ENCODE measurements at places on chromosomes 12 and 14.

DNA sequence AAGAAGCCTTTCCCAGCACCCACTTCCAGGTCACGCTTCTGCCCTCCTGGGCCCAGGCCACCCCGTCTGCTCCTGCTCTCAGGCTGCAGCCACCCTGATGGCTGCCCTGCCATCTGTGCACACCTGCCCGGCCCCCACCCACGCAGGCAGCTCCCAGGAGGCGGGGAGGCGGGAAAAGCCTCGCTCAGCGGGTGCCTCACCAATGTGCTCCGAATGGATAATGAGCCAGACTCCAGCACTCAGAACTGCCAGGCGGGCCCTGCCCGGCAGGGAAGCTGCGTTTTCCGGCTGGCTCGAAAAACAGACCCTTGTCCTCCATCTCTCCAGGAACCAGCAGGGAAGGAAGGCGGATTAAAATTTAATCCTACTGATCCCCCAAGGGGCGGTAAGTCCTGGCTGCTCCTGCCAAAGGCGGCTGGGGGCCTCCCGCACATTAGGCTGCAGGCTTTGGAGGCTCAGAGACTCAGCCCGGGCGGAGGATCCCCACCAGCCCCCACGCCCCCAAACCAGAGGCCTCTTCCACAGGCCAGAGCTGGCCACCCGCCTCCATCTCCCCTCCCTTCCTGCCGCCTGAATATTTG lies 104.0 kb downstream of the NCOR2 start:
- no peak for DNase-seq

DNA sequence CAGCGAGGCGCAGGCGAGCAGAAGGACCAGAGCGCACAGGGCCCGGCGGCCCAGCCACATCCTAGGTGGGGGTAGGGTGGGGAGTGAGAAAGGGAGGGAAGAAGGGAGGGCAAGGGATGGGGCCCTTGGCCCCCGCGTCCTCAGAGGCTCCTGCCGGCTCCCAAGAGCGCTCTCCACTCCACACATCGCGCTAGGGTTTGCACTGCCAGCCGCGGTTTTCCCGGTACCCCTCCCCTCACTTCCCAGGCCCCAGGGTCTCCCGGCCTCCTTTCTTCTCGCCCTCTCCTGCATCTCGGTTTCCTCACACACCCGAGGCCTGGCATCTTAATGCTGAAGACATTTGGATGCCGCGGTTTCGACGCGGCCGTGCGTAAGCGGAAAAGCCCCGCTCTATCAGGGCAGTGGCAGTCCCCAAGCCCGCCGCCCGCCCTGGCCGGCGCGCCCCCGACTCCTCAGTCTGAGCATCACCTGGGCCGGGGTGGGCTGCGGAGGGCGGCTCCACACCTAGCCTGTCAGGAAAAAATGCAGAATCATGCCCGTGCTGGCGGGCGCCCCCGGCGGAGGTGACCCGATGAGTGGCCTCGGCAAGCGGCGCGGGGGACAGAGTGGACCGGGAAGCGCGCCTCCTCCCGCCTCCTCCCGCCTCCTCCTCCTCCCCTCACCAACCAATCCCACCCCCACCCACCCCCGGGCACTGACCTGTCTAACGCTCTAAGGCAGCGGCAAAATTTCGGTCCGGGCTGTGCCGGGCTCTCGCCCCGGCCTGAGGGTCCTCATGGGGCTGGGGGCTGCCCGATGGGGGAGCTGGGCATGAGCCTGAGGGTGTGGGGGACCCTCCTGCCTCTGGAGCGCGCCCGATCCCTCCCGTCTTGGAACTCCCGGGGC lies 686 bp downstream of the B4GALNT1 start:
- DNase-seq, result no peak

- DNase-seq, result no peak
Measured at GRCh38 chr14:99287269-99287942, 15.4 kb upstream of the BCL11B start.

DNA sequence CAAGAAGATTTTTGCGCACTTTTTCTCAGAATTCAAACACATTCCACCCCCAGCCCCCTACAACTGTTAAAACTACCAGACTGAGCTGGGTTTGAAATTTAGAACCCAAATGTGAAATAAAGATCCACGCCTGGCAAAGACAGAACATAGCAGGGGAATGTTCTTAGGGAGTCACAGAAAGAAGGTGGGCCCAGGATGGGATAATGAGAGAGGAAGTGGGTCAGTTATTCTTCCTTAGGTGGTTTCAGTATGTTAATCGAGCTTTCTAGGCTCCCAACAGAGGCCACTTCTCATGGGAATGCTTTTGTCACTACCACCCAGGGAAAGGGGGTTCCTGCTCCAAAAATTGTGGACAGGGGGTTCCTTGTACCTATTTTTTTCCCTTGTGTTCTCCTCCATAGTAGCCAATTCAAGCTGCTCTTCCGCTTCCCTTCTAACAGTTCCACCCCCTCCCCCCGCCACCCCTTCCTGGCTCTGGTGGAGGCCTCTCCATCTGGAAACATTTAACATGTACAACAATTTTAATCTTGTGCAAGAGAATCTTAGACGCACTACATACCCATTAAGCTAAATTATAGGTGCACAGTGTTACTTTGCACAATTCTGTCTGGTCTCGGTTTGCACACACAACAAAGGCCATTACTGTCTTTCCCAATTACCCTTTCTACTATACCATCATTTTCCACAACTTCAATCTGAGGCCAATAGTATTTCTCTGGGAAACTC lies 218.1 kb downstream of the MON2 start:
- DNase-seq, result no peak

- DNase-seq, result no peak
Measured at GRCh38 chr12:27996761-27997160, 24.2 kb upstream of the PTHLH start.

GRCh38 chr12:131176266-131176665 lies 222.6 kb downstream of the ADGRD1 start:
- no peak for DNase-seq

DNA sequence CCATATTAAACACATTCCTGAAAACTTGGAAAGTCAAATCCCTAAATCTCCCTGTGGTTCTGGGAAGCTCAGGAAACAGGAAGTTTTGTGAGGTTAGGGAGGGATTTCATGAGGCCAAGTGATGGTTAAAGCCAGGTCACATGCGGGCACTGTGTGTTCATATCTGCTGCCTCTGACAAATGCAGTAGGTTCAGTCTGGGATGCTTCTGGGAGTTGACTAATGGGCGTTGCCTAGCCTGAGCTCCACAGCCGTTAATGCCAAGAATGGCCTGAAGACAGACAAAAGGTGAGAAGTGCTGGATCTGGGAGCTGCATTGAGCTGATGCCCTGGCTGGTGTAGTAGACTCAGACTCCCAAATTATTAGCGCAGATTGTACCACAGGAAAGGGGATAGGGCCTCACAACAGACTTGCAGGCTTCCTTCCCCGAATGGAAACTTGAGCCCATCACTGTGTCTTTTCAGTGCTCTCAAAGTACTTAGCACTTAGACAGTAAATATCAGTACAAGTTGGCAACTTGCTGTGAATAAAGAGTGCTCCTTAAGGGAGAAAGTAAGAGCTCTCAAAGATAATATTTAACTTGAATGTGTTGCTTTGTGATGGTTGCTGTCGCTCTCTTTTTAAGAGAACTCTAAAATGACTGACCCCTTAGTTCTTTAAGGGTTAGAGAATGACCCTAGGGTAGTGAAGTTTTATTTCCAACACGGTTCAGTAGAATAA lies 17.3 kb downstream of the GSG1 start:
- no peak for DNase-seq

GRCh38 chr12:98418357-98419075 lies 96.9 kb upstream of the TMPO start:
- no peak for DNase-seq

DNA sequence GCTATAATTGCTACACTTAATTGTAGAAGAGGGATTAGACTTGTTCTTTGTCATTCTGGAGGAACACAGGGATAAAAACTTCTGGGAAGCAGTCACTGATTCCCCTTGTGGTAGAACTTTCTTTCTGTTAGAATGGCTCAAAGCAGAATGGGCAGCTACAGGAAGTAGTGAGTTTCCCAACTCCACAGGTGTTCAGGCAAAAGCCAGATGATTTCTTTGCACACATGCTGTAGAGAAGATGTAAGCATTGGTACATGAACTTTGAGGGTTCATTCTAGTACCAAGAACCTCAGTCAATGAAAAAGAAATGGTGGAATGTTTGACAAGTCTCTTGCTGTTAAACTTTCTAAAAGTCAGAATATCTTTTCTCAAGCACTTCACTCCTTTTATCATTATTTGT lies 4.3 kb downstream of the NDUFA9 start:
- peak; percentile 17 for DNase-seq

GRCh38 chr12:95624589-95624988 lies 73.3 kb upstream of the USP44 start:
- DNase-seq, result no peak

DNA sequence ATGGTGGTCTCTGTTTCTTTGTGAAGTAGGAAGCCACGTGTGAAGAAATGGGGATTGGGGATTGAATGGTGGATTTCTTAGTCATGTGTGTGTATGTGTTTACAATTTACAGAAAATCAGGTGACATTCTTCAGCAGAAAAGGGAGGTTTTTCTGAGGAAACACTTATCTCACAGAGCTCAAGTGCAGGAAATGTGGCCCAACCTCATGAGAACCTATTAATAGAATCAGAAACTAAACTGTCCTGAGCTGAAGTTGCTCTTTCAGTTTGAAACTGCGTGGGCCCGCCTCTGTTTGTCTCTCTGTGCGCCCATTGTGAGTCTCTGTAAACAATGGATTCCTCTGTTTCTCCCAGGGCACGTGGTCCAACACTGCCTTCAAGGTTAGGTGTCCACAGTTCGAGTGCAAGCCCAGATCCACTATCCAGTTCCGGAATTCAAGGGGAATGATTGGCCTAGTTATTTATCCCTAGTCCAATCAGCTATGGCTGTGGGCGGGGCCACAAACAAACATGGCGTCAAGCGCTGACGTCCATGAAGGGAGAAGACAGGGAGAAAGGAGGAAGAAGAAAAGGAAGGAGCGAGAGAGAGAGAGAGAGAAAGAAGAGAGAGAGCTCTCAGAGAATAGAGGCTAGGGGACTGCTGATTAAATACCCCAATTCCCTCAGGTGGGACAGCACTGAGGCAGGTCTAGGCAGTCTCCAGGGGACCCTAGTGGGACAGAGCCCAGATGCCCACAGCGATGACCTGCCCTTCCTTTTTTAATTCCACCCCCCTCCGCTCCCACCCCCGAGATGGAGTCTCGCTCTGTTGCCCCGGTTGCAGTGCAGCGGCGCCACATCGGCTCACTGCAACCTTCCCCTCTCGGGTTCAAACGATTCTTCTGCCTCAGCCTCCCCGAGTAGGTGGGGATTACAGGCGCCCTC lies 31.4 kb upstream of the C12orf76 start:
- DNase-seq, result peak; percentile 25

DNA sequence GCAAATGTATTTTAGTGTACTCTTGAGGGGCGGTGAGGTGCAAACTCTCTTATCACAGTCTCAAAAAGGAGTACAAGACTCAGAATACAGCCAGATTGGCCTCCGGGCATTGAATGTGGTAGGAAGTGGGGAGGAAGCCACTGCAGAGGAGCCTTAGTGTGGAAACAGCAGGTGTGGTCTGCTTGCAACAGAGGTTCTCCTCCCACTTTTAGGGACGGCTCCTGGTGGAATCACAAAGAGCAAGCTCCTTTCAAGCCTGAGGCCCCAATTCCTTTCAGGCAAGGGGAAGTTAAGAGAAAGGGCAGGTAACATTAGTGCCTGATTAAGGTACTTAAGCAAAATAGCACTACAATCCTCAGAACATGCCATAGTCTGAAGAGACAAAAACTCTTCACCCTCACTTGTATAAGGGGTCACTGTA lies 23.7 kb upstream of the SLC2A3 start:
- DNase-seq, result peak; percentile 88

- peak; percentile 54 for DNase-seq
Measured at GRCh38 chr14:49861699-49862088, 9.1 kb upstream of the NEMF start.

GRCh38 chr14:68636597-68636996 lies 156.3 kb downstream of the ZFP36L1 start:
- no peak for DNase-seq

- no peak for DNase-seq
Measured at GRCh38 chr14:42792166-42792565, 1185.5 kb downstream of the LRFN5 start.

GRCh38 chr14:104087981-104088850 lies 2.7 kb downstream of the ASPG start:
- no peak for DNase-seq

GRCh38 chr14:81219210-81219758 lies 1.5 kb downstream of the GTF2A1 start:
- peak; percentile 69 for DNase-seq

All from GF-D8 (cell line).